ENCODE measurements at places on chromosomes 6 and 20.

DNA sequence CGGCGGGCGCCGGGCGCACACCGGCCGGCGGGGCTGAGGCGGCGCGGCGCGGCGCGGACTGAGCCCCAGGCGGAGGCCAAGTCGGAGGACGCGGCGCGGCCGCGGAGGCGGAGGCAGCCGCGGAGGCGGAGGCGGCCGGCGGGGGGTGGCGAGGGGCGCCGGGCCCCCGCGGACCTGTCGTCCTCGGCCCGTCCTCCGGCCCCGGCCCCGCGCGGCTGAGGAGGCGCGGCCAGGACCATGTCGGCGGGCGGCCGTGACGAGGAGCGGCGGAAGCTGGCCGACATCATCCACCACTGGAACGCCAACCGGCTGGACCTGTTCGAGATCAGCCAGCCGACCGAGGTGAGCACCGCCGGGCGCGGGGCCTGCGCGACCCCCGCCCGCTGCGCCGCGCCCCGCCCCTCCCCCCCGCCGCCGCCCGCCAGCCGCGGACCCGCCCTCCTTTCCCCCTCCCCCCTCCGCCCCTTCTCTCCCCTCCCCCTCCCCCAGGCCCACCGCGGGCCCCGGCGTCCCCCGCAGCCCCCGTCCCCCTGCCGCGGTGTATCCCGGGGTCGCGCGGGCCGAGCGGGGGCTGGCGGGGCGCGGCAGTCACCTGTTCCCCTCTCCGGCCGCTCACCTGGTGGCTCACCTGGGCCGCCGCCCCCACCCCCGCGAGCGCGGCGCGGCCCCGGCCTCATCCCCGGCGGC is at the start of gene AFDN:
AFDN (plus strand) TSS at position 16 of the 687 bp plus-strand sequence; CDS start at position 238, 222 bp downstream.
- no peak for DNase-seq

- no peak for DNase-seq
These were observed 96.1 kb upstream of the FAM8A1 start for GRCh38 chr6:17504005-17504404.

DNA sequence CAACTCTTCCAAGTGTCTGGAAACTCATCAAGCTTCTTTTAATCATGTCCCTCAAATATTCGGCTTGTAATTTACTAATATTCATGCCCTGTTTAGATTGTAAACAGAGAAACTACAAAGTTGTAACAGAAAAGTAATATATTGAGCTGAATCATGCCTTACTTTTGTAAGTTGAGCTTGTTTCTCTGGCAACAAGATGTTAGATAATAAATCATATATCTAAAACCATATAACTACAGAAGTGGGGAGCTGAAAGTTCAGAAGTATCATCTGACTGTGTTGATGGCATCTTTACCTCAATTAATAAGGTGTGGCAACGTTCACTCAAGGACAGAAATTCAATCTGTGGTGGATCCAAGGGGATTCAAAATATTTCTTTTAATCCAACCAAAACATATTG is 263.9 kb downstream of the PLCB1 start:
- no peak for DNase-seq

- no peak for DNase-seq
These were observed 100.5 kb downstream of the ERMARD start for GRCh38 chr6:169851641-169852503.

GRCh38 chr20:60729135-60729900 is 522.7 kb upstream of the CDH4 start:
- DNase-seq = no peak

Data from stimulated activated CD4-positive, alpha-beta T cell treated with anti-CD3 and anti-CD28 coated beads, Interleukin-15, amount 100 ng/mL, for 48 hours (primary cell).